ENCODE measurements at places on chromosomes 7 and 10.

DNA sequence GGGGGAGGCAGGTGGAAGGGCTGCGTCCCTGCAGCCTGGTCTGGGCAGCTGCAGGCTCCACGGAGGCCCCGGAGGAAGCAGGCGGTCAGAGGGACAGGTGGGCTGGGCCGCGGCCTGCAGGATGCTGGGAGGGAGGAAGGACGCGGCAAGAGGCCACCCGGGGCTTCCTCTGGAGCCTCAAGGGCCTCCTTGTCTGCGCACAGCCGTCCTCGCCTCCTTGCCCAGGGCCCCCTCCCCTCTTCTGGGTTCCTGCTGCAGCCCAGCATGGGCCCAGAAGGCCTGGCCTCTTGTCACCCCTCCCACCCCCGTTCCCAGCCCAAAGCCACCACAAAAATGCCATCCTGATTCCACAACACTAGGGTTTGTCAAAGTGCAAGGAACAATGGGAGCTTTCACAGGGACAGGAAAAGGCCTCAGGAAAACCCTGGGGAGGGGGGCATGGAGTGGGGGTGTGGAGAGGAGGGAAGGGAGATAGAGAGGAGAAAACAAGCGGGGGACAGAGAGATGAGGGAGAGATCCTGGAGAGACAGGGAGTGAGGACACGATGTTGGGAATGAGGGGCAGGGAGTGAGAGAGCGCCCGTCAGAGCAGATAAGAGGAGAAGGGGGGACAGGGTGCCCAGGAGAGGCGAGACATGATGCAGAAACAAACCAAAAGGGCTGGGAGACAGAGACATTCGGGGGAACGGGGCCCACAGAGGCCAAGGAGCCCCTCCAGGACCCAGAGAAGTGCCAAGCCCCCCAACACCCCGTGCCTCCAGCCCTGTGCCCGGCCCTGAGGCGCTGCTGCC is 41.8 kb downstream of the ZCCHC24 start:
- no peak for DNase-seq

DNA sequence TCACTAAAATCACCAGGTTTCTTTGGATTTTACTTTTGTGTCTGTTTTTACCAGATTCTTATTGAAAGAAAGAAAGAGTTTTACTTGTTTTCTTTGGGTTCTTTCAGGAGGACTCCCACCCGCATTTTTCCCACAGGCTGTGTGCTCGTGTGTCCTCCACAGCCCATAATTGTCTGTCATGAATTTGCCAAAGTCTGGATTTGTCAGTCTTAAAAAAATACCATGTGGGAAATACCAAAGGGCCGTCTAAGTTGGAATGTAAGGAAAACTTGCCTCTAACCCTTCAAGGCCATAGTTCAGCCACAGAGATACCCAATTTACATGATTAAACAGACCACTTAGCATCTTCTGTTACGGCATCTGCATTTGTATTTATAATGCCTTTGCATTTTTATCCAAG is 41.3 kb upstream of the INHBA start:
- no peak for DNase-seq

- no peak for DNase-seq
Observed at GRCh38 chr7:14767716-14768425, 134.7 kb downstream of the DGKB start.

DNA sequence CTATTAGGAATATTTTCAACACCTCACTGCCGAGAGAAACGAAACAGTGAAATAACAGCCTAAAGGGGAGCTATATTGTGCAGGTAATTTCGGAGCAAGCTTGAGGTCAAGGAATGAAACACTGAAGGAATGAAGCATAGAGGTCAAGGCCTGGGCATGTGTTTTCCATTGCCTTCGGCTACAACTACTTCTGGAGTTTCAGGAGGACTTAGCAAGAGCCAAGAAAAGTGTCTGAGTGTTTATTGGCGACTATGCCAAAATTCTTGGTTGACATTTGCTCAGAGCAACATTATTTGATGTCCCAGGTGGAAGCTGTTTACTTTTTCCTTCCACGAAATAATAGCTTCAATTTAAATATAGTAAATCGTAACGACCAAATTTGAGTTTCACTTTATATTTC is 89.6 kb upstream of the IFRD1 start:
- DNase-seq, result no peak

DNA sequence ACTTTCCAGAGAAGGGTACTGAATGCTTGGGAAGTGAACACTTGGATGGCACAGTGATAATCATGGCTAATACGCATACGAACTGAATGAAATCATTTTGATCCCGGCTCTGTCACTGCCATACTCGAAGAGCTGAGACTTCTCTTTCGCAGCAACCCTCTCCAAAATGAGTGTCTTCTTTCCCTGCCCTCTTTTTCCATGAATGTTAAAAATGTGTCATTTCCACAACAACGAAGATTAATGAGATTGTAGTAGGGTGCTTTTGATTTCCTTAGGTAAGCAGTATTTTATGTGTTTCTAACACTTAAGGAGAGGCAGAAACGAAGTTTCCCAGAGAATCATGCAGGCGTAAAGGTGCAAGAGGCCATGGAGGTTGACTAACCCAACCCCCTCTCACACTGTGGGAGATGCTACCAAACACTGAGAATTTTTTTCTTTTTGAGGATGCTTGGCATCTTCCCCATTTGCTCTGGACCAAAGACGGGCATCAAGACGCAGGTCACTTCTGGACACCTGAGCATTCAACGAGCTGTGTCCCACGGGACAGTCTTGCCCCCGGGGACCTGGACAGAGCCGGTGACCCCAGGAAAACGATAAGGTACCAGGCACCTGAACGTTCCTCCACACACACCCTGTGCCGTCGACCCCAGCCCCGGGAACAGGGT is 823 bp downstream of the COPG2 start:
- no peak for DNase-seq

DNA sequence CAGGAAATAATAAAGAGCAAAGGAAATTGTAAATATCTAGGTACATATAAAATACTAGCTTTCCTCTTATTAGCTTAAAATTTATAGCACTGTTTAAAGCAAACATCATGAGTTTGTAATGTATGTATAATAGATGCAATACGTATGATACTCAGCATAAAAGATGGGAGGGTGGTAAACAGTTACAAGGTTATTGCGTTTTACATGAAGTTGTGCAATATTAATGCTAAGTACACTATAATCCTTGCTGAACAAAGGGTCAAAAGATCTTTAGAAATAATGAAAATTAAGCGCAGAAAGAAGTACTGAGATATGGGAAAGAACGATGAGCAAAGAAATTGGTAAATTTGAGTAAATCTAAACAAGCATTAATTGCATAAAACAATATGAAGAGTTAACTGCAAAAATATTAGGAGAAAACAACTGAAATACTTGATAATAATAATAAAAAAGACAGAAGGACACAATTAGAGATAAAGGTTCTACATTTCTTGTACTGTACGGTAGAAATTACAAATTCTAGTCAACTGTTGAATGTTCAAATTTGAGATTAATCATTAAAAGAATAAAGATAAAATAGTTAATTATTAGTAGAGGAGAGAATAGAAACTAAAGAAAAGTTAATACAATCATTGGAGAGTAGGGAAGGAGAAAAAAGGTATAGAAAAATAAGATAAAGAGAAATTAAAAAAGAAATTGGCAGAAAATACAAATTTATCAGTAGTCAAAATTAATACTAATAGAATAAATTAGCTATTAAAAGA is 17.9 kb downstream of the C10orf67 start:
- DNase-seq, result no peak

GRCh38 chr7:50679218-50680007 is 103.3 kb downstream of the GRB10 start:
- no peak for DNase-seq

- DNase-seq, result no peak
Observed at GRCh38 chr7:50703654-50704053, 79.0 kb downstream of the GRB10 start.

- no peak for DNase-seq
Observed at GRCh38 chr7:36497775-36498174, 108.1 kb downstream of the ANLN start.

DNA sequence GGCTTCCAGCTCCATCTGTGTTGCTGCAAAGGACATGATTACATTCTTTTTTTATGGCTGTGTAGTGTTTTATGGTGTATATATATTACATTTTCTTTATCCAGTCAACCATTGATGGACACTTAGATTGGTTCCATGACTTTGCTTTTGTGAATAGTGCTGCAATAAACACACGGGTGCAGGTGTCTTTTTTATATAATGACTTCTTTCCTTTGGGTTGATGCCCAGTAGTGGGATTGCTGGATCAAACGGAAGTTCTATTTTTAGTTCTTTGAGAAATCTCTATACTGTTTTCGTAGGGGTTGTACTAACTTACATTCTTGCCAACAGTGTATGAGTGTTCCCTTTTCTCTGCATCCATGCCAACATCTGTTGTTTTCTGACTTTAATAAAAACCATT is 189.7 kb downstream of the ACTR3B start:
- no peak for DNase-seq

- DNase-seq, result no peak
Observed at GRCh38 chr7:7569081-7569527, 2.4 kb downstream of the MIOS start.

GRCh38 chr7:38524786-38525185 is 106.4 kb downstream of the AMPH start:
- DNase-seq, result no peak

Measured in stimulated activated CD8-positive, alpha-beta memory T cell treated with anti-CD3 and anti-CD28 coated beads, Interleukin-4, amount 100 ng/mL, for 4 hours (primary cell).